NCI-H1105 (cell line): ENCODE measurements at places on chromosomes 3 and 15.

- DNase-seq: no peak
Measured at GRCh38 chr3:62095080-62095479, 278.3 kb downstream of the FEZF2 start.

DNA sequence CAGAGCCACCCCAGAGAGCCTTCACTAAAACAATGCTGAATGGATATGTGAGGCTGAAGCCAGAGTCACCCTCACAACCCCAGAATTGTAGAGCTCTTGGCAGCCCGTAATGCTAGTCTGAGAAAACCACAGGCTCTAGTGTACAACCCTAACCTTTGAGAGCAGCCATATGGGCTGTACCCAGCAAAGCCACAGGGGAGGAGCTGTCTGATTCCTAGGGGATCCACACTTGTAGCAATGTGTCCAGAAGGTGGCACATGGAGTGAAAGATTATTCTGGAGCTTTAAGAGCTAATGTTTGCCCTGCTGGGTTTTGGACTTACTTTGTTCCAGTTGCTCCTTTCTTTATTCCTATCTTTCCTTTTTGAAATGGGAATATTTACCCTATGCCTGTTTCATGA lies 626.8 kb downstream of the GRM7 start:
- DNase-seq: no peak

DNA sequence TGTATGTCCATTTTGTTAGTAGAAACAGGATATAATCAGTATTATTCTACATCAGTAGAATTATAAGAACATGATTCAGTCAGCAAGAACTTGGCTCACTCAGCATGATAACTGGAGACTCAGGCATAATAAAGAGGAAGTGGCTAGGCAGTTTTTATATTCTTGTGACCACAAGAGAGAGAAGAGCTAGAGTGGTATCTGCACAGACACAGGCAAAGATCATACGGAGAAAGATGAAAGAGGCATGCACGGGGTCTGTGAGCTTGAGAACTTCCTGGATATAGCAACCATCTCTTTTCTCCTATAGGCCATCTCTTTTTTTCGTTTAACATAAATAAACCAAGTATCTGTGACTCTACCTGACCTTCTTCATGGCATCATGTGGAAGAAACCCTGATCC lies 46.8 kb downstream of the MYO5A start:
- no peak for DNase-seq

DNA sequence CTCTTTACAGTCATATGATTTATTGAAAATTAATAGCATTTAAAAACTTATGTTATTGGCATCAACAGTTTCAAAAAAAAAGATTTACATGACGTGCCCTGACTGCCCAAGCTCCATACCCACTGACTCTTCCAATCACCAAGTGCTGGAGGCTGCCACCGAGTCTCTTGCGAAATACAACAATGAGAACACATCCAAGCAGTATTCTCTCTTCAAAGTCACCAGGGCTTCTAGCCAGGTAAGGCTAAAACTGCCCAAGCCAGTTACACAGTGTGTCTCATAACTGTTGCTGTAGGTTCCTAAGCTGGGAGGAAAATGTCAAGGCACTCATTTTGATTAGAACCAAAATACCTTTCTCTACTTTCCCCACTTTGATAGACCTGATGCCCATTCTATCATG lies 4.5 kb downstream of the FETUB start:
- no peak for DNase-seq

DNA sequence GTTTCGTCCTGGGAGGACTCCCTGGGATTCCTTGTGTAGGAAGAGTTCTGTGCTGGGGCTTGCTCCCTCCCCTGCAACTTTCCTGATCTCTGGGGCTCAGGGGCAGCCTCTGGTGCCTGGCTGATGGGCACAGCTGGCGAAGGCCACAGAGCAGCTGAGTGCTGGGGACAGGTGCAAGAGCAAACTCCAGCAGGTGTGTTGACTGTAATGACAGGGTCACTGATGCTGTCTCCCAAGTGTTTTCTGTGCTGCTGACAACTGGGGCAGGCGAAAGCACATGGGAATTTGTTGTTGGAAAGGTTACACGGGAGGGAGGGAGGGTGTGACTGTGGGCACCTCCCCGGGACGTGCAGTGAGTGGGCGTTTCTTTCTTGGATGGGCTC lies 21.6 kb downstream of the CPN2 start:
- no peak for DNase-seq

GRCh38 chr3:11807686-11808085 lies 39.0 kb downstream of the TAMM41 start:
- DNase-seq: no peak

DNA sequence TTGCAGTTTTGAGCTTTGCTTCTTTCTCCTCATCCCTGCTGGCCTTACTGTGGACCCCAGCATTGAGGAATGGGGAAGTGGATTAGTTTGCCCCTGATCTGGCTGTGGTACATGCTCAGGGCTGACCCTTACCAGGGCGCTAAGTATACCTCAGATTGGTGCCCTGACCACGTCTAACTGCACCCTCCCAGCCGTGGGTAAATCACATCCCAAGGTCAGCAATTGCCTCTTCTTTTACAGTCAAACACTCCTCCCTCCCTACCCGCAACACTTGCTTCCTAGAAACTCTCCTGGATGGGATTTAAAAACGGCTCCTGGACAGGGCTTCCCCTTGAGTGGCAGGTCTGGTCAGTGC lies 437.9 kb downstream of the NR2F2 start:
- DNase-seq: no peak

GRCh38 chr3:148600902-148601765 lies 96.6 kb upstream of the AGTR1 start:
- no peak for DNase-seq

GRCh38 chr3:38116471-38117162 lies 20.3 kb downstream of the ACAA1 start:
- no peak for DNase-seq

DNA sequence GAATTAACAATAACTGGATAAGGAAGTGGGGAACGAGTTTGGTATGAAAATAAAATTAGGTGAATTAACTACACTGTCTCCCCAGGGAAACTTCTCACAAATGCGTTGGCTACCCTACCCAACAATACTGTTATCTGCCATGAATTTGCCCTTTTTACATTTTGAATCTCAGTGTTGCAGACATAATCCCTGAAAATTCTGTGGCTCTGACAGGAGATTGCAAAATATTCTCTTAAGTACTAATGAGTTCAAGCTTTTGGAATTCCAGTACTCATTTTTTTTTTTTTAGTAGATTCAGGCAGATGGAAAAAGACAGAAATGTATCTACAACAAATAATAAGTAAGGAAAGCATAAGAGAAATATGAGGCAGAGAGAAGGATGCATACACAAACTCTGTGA lies 332.6 kb downstream of the LSAMP start:
- no peak for DNase-seq

GRCh38 chr15:68627995-68628394 lies 49.2 kb downstream of the CORO2B start:
- DNase-seq: no peak

GRCh38 chr3:27165321-27165721 lies 203.9 kb downstream of the NEK10 start:
- no peak for DNase-seq

DNA sequence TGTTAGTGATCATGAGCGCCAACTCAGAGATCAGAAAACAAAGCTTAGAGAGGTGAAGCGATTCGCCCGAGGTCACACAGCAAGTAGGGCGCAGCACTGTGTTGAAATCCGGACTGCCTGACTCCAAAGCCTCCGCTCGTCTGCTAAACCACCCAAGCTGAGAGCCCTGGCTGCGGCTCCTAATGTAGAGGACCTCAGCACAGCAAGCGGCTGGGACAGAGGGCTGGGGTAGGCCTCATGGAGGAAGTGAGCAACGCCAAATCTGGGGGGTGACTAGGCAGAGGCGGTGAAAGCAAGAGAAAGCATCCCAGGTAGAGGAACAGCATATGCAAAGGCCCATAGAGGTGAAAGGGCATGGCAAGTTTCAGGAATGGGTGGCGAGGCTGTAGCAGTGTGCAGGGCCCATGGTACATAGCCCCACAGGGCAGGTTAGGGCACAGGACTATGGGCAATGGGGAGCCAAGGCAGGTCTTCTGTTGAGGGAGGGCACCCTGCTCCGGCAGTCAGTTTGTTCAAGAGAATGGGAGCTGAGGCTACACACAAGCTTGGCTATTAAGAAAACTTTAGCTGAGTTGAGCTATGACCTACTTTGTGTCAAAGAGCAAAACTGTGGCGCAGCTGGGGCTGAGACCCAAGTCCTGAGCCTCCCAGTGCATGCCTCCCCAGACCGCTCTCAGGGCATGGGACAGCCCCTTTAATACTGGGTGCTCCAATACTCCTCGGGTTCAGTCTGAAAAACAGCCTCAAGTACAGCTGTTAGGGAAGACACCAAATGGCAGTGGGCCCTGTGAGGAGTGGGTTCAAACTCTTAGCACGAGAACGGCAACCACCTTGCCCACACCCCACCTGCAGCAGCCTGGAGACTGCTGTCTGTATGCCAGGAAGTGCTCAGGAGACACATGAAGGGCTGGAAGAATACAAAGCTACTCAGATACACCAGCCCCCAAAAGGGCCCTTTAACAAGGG lies 988 bp upstream of the CFAP92 start:
- DNase-seq: no peak

- DNase-seq: no peak
Measured at GRCh38 chr3:58116161-58116955, 94.4 kb downstream of the DNASE1L3 start.

DNA sequence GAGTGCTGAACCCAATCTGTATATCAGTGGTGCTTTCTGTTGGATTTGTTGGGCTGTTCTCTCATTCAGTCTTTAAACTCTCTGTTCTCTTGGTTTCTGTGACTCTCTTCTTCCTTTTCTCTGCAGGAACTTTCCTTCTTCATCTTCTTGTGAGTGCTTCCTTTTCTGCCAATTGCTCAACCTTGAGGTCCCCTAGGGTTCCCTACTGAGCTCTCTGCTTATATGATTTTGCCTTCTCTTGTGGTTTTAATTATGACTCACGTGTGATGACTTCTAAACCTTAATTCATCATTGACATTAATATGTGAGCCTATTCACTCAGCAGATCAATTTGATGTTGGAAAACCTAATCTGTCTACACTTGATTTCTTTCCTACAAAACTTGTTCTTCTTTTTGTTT lies 39.4 kb downstream of the MOBP start:
- DNase-seq: no peak

GRCh38 chr3:173599673-173600072 lies 202.1 kb downstream of the NLGN1 start:
- DNase-seq: no peak

DNA sequence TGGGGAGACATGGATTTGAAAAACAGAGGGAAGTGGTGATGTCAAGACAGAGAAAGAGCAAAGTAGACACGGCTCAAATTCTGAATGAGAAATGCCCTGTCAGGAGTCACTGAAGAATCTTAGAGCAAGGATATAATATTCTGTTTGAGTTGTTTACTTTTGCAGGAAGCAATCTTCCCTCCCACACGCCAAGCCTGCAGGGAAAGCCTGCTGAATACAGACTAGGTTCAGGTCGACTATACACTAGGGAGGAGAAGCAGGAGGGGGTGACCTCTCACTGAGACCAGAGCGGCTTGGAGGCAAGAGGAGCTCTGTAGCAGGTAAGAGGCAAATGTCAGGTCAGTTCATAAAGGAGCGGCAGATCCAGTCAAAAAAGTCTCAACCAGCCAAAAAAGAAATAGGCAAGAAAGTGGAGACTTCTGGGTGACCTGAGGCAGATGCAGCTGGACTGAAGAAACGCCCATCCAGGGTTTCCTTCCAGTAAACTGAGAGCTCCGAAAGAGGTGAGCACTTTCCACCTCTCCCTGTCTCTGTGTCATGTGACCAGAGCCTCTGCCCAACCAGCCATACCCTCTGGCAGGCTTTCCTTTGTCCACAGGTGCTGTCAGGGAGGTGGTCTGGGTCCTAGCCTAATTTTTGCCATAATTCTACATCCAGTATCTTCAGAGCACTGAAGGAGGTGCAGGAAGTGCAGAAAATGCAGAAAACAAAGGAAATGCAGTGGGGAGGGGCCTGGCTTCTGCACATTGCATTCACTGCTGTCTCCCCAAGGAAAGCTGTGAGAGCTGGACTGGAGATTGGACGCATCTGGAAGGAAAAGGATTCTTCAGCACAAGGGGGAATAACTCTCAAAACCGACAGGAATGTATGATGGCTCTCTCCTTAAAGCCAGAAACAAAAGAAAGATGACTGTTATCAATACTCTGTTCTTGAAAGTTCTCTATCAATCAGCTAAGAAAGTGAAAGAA lies 37.8 kb upstream of the CTXND1 start:
- no peak for DNase-seq

GRCh38 chr3:192332386-192333291 lies 394.7 kb downstream of the FGF12 start:
- no peak for DNase-seq

DNA sequence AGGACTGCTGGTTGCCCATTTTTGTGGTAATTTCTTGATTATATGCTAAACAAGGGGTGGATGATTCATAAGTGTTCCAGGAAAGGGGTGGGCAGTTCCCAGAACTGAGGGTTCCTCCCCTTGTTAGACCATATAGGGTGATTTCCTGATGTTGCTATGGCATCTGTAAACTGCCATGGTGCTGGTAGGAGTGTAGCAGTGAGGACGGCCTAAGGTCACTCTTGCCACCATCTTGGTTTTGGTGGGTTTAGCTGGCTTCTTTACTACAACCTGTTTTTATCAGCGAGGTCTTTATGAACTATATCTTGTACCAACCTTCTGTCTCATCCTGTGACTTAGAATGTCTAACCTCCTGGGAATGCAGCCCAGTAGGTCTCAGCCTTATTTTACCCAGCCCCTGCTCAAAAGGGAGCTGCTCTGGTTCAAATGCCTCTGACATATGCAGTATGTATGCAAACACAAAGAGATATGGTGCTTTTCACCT lies 46.2 kb downstream of the C3orf38 start:
- DNase-seq: no peak

DNA sequence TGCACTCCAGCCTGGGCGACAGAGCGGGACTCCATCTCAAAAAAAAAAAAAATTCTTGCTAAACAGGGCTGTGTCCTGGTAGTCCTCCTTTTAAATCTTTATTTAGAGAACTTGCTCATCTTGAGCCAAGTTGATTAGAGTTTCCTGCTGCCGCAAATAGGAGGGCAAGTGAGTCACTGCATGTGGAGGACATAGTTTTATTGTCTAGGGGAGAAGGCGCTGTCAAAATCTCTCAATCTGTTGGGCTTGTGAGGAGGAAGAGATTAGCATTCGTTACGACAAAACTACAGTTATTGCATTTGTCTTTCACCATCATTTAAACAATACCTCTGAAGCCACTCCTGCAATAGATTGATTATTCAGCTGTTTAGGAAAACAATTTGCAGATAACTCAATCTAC lies 11.5 kb downstream of the MUC4 start:
- no peak for DNase-seq

GRCh38 chr3:47296562-47297302 lies 14.0 kb downstream of the KLHL18 start:
- DNase-seq: no peak
